Natural killer cell treated with Interleukin-12 subunit alpha and Interleukin-12 subunit beta and Interleukin-15 and Interleukin-18, amount 100 ng/mL, for 72 hours (primary cell): ENCODE measurements at places on chromosomes 5 and 9.
A peak's percentile ranks its signal among the peaks of the same experiment; 100 is the strongest.

- DNase-seq: no peak
These were observed 11.7 kb upstream of the OR1J2 start for GRCh38 chr9:122498883-122499288.

DNA sequence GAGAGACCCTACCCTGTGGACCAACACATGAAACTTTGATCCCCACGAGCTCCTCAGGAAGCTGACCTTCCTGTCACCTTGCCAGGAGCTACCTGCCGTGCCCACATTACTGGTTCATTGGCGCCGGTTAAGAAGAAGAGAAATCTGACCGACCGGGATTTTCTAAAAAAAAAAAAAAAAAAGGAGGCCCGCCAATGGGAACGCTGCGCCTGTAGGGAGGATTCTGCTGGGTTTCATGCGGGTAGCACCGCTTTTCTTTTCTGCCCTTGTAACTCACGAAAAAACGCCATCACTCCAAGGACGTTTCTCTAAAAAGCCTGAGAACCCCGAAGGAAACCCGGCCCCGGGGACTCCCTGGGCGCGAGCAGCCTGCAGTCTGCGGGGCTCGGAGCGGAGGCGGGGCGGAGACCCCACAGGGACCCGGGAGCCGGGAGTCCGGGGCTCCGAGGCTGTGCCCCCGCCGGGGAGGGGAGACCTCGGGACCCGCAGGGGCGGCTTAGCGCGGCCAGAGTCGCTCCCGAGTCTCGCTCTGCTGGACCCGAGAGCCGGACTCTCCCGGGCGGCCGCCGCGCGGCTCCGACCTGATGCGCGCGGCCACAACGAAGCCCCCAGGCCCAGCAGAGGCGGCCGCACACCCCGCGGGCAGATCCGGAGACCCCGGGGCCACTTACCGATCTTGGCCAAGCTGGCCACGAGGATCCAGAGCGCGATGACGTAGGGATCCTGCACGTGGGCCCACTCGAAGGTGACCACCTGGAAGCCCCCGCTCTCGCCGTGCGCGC lies 617 bp downstream of the SLC9A3 start:
- DNase-seq: no peak

- DNase-seq: no peak
These were observed 181.1 kb upstream of the MEF2C start for GRCh38 chr5:89064054-89064453.

DNA sequence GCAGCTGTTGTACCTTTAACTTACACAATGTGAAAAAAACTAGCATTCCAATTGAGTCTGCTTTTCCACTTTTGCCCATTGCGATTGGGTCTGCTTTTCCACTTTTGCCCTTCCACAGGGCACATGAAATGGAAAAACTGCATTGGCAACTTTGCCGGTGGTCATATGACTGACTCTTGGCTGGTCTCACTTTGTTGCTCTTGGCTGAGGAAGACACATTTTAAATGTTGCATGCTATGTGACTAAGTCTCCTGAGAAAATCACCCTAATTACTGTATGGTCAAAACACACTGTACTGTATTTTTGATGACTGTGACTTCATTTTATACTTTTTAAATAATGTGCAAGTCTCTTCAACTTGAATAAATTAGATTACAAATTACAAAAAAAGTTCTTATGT lies 1.6 kb upstream of the OXCT1 start:
- DNase-seq: no peak

- DNase-seq: peak; percentile 86
These were observed 62.0 kb downstream of the ANKH start for GRCh38 chr5:14809369-14810155.

DNA sequence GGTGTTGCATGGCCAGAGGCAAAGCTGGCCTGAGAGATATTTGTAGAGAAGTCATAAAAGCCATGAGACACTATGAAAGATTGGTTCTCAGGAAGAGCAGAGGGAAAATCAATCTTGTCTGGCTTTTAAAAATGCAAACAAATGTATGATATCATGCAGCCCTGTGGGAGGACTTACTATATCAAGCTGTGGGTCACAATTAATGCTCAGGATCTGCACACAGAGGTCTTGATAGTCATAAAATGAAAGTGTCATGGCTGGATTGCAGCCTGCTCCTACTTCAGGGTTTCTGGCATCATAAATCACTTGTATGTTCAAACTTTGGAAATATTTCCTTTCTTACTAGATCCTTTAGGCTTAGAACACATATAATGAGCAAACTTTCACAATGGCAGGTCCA lies 151.5 kb downstream of the SEMA6A start:
- DNase-seq: no peak

DNA sequence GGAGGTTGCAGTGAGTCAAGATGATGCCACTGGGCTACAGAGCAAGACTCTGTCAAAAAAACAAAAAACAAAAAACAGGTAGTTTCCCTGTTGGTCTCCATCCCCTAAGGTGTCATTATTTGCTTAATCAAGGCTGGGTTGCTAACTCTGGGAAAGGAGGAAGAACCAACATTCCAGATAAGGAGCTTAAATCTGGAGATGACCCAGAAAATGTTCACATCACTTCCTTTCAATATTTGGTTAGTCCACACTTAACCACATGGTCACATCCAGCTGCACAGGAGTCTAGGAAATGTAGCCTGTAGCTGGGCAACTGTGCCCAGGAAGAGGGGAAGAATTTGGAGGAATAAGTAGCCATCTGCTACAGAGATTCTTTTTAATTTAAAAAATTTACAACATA lies 25.9 kb upstream of the MEGF9 start:
- DNase-seq: no peak

- DNase-seq: peak; percentile 84
These were observed 248.9 kb downstream of the PIK3R1 start for GRCh38 chr5:68464424-68464823.

- DNase-seq: no peak
These were observed 3.6 kb downstream of the GOLPH3 start for GRCh38 chr5:32170303-32171151.

DNA sequence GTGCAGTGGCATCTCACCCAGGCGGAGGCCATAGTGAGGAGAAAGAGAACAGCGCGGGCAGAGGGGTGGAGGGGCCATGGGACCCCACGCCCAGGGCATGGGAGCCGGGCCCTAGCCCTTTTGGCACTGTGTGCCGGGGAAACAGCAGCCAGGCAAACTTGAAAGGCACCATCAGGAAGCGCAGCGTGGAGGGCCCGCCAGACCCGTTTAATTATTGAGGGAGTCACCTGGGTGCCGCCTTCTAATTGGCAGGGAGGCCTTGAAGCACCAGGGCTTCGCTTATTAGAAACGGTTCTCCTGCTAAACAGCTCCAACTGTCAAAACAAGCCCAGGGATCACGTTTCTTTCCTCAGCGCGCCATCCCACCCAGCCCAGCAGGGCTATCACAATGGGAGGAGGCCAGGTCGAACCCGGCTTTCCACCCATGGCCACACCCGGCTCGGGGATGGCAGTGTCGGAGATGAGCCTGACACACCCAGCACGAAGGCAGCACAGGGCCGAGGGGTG lies 104.6 kb upstream of the SARDH start:
- no peak for DNase-seq

- DNase-seq: no peak
These were observed 2.2 kb downstream of the RAD1 start for GRCh38 chr5:34913072-34913471.

DNA sequence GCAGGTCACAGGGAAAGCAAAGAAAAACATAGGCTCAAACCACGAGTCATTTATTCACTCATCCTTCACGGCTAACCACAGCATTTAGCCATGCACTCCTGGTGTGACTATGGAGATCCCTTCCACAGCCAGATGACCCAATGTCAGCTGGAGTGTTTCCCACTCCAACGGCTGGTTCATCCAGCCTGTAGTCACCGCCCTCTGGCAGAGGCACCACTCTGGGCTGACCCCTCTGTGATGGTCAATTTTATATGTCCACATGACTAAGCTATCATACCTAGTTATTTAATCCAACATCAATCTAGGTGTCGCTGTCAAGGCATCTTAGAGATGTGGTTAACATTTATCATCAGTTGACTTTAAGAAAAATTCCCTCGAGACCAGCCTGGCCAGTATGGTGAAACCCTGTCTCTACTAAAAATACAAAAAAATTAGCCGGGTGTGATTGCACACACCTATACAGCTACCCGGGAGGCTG lies 9.5 kb upstream of the PHF19 start:
- DNase-seq: no peak

- no peak for DNase-seq
These were observed 188.7 kb downstream of the EBF1 start for GRCh38 chr5:158910782-158911692.

DNA sequence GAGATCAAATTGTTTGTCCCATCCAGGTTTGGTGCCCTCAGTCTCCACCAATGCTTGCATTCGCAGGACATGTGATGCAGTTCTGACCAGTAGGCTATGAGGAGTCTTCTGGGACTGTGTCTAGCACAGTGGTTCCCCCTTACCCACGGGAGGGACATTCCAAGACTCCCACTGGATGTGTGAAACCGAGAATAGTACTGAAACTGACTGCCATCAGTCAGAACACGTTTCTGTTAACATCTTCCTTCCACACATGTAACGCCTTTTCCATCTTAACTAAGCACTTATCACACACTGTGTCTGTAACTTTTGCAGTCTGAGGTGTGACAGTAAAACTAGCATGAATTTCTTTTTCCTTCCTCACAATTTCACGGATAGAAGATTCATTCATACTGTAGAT lies 74.7 kb downstream of the PTTG1 start:
- no peak for DNase-seq

DNA sequence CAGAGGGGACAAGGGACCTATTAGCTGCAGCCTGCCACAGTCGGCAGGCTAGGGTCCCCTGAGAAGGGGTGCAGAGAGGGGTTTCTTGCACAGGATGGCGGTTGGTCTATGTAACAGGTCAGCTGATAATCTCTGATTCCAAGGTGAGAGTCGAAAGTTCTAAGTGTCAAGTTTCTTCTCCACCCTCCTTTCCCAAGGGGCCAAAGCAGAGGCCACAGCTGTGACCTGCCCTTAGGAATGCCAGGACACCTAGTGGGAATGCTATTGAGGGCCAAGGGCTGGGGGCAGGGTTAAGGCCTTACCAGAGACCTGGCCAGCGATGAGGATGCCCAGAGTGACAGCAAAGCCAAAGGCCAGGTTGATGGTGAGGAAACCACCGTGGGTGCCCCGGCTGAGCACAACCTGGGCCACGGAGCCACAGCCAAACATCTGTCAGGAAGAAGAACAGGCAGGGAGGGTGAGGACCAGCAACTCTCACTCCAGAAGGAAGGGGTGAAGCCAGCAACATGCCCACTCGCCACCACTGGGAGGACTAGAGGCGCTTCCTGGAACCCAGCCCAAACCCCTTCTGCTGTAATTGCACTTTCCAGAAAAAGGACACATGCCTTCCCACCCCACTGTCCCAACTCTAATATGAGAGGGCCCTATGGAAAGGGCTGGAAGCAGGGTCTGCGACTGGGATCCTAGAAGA lies 3.8 kb downstream of the AQP3 start:
- DNase-seq: no peak

- no peak for DNase-seq
These were observed 259.1 kb upstream of the DAPK1 start for GRCh38 chr9:87238545-87238944.

- no peak for DNase-seq
These were observed 161.4 kb downstream of the CHSY3 start for GRCh38 chr5:130065617-130066016.

- DNase-seq: no peak
These were observed 516.1 kb downstream of the NTRK2 start for GRCh38 chr9:85185486-85186217.

- DNase-seq: no peak
These were observed 445.0 kb upstream of the PIK3R1 start for GRCh38 chr5:67770431-67771025.

- DNase-seq: no peak
These were observed 314.4 kb downstream of the PLK2 start for GRCh38 chr5:58145397-58145934.

DNA sequence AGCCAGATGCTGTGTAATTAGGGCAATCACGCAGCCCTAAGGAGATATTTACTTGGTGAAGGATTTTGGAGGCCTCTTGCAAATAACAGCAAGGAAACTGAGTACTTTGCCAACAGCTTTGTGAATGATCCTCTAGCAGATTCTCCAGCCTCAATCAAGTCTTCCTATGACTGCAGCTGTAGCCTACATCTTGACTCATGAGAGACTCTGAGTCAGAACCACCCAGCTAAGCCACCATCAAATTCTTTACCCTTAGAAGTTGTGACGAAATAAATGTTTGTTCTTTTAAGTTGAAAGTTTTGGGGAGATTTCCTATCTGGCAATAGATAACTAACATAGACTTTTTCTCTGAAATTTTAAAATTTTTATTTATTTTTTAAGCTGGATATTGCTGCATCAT lies 237.6 kb upstream of the CCNH start:
- no peak for DNase-seq

DNA sequence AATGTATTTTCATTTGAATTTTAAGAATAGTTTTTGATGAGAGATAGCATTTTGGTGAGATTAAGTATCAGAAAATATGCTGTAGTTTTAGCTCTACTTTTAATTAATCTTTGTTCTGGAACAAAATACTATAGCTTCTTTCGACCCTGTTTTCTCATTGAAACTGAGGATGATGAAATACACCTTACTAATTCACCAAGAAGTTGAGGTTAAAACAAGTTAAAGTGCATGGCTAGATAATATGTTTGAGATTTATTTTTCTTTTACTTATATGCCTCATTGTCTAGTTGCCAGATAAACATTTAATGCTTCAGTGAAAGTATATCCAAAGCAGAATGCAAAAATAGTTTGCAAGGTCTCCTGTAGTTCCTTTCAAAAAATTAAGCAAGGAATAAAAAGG lies 140.1 kb upstream of the KCNN2 start:
- no peak for DNase-seq

DNA sequence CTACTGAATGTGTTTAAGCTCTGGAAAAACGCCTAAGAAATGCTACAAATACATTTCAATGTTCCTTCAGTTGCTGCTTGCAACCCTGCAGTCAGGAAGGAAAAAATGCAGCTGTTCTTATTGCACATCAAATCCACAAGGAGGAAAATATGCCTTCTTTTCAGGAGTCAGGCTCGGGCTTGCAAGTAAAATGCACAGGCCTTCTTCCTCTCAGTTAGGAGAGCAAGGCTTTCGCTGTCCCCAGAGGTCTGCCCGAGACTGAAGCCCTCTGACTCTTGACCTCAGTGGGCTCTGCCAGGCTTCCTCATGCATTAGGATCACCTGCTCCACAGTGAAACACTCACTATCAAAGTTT lies 899 bp upstream of the SHC3 start:
- DNase-seq: no peak

DNA sequence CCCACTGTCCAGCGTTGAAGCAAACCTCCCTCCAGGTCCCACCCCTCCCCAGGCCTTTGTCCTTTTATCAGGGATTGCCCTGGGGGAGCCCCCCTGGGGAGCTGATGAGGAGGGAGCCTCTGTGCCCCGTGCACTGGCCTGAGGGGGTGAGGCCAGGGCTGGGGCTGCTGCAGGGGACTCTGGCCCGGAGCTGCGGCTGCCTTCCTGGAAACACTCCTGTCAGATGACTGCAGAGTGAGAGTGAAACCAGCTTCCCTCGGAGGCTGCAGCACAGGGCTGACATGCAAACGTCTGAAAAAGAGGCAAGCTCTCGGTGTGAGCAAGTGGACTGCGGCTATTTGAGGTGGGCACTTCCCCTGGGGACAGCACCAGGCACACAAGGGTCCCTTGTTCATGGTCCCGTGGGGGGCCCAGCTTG lies 4.6 kb upstream of the TRAF2 start:
- peak; percentile 95 for DNase-seq

- DNase-seq: peak; percentile 72
These were observed 6.8 kb downstream of the MRPL36 start for GRCh38 chr5:1792842-1793266.

- DNase-seq: no peak
These were observed 61.1 kb downstream of the PSD2 start for GRCh38 chr5:139856714-139857113.
